Stimulated activated CD4-positive, alpha-beta T cell treated with anti-CD3 and anti-CD28 coated beads, Interleukin-12 subunit alpha, Interleukin-12 subunit beta, amount 100 ng/mL, for 4 hours (primary cell): ENCODE measurements at places on chromosomes 1 and 21.

DNA sequence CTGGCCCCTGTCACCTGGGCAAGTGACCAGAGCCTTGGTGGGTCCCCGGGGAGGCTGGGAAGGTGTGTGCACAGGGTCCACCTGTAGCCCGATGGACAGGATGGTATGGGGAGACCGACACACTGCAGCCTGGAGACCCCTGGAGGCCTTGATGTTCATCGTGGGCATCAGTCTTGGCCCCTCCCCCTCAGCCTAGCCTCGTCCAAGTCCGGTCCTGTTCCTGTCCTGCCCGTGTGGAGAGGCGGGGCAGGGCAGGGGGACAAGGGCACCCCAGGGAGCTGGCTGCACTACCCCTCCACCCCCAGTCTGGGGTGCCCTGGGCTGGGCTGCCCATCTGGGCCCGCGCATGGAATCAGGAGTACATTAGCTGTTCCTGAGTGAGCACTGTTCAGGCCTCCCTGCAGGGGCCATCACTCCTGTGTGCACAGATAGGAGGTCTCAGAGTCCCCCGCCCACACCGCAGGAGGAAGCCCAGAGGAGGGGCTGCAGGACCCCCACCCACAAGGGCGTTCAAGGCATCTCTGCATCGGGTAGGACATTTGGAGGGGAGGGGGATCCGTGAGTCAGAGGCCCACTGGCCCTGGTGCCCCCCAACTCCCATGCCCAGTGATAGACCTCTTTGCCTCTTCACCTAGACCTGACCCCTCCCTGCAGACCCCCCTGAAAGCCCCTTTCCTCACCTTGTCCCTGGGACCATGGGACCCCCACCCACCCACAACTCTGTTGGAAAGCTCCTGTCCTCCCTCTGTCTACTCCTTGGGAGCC lies 63.2 kb downstream of the WNT9A start:
- no peak for DNase-seq

- no peak for DNase-seq
These were observed 168.6 kb upstream of the CSF3R start for GRCh38 chr1:36651176-36651910.

DNA sequence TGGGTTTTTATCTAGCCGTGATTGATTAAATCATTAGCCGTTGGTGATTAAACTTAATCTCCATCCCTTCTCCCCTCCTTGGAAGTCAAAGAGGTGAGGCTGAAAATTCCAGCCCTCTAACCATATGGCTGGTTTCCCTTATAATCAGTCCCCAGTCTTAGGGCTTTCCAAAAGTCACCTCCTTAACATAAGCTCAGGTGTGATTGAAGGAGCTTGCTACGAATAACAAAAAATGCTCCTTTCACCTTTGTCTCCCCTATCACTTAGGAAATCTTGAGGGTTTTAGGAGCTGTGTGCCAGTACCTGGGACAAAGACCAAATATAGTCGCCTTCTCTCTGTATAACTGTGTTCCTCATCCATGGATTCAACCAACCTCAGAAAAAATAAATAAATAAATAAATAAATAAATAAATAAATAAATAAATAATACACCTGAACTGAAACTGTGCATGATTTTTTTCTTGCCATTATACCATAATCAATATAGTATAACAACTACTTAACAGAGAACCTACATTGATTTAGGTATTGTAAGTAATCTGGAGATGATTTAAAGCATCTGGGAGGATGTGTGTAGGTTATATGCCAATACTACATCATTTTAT lies 82.2 kb downstream of the PAPPA2 start:
- no peak for DNase-seq

DNA sequence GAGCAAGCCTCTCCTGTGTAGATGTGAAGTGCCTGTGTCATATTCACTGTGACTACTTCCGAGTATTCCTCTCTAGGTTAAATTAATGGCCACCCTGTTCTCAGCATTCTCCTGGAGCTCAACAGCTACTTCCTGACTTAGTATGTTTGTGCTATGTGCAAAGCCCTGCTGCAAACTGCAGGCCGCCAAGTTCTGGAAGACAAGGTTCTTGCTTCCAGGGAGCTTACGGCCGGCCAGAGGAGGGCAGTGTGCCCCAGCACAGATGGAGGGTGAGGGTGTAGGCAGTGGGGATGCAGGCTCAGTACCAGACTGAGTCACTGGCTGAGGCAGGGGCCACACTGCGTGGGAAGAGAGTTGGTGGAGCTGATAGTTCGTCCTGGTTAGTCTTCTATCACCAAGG lies 43.2 kb downstream of the ELK4 start:
- DNase-seq: no peak

DNA sequence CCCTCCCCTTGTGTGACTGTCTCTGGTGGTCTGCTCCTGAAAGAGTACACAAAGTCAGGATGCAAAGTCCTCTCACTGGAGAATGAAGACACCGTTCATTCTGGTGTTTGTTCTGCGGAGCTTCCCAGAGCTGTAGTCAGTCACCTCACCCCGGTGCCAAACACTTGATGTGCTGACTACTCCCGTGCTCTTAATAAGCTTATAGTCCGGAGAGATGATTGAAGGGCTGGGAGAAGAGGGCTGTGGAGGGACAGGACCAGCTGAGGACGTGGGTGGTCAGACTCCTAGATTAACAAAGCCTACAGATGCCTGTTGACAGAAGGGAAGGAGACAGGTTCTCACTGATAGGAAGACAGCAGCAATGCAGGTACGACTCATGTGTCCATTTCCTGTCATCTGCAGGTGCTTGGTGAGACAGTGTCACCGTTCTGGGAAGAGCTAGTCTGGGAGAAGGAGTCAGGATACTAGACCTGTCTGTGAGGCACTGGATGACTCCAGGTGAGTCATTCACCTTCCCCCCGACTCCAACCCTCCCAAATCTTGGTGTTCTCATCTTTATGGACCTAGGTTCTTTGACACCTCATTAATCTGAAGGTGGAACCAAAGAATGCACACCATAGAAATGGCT lies 40.4 kb upstream of the LRRN2 start:
- DNase-seq: no peak

- DNase-seq: no peak
These were observed 151.7 kb downstream of the SEC16B start for GRCh38 chr1:177817937-177818875.

GRCh38 chr1:50308878-50309277 lies 114.4 kb downstream of the DMRTA2 start:
- DNase-seq: peak; percentile 2

DNA sequence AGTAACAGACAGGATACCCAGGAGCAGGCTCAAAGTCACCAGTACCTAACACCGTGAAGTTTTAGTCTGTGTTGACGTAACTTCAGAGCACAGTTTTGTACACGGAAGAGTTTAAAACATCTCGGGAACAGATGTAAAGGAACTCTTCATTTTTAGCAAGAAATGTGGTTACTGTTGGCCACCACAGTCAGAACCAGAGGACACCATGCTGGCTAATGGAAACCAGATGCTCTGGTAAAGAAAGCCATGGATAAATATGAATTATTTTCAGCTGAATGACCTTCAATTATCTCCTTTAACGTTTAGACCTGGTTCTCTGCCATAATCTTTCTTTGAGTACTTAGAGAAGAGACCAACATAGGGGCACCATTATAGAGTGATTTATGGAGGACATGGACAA lies 115.9 kb downstream of the NTMT2 start:
- no peak for DNase-seq

GRCh38 chr1:85259912-85260274 lies 431 bp upstream of the C1orf52 start:
- no peak for DNase-seq

- no peak for DNase-seq
These were observed 314.9 kb downstream of the ZNF326 start for GRCh38 chr1:90309806-90310205.

DNA sequence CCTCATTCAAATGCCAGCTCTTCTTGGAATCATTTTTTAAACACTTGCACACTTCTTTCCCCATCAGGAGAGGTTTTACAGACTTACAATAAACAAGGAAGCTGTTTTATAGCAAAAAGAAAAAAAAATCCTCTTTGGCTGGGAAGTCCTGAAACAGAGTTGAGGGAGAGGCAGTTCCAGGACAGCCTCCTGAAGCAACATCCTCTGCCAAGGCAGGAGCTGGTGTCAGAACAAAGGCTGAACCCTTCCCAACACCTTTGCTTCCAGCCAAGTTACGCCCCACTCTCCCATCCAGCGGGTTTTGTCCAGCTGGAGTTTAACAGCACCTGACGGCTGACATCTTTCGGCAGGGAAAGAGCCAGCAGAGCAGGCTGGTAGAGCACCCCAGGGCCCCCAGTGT lies 287.8 kb downstream of the RRAGC start:
- no peak for DNase-seq

- no peak for DNase-seq
These were observed 188.5 kb downstream of the PRDM2 start for GRCh38 chr1:13888351-13888986.

DNA sequence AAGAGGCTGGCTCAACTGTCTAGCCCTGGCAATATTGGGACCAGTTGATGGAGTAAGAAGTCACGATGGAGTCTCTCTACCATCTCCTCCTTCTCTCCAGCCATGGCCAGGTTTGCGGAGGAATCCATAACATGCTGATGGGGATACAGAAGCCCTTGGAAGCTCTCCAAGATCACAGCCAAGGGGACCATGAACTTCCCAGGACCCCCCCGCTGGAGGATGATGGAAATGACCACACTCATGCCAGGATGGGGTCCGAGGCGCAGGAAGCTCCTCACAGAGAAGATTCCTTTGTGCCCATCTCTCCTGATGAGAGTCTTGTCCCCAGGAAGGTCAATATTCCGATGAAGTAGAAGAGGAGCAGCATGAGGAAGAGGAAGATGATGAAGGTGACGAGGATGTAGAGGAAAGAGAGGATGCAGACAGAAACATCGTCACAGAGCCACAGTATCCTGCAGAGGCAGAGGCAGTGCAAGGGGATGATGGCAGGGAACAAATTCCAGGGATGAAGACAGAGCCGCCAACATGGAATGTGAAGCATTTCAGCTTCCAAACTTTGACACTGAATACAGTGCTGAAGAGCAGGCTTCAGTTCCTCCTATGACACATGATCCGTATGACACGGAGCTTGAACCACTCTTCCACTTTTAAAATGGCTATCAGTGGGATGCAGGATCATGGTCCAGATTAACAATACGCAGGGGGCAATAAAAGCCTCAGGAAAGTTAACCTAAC lies 57.9 kb upstream of the EDN2 start:
- DNase-seq: no peak

GRCh38 chr1:161139766-161140165 lies 7.3 kb upstream of the DEDD start:
- DNase-seq: no peak

GRCh38 chr1:58590019-58590418 lies 13.0 kb upstream of the TACSTD2 start:
- DNase-seq: no peak

DNA sequence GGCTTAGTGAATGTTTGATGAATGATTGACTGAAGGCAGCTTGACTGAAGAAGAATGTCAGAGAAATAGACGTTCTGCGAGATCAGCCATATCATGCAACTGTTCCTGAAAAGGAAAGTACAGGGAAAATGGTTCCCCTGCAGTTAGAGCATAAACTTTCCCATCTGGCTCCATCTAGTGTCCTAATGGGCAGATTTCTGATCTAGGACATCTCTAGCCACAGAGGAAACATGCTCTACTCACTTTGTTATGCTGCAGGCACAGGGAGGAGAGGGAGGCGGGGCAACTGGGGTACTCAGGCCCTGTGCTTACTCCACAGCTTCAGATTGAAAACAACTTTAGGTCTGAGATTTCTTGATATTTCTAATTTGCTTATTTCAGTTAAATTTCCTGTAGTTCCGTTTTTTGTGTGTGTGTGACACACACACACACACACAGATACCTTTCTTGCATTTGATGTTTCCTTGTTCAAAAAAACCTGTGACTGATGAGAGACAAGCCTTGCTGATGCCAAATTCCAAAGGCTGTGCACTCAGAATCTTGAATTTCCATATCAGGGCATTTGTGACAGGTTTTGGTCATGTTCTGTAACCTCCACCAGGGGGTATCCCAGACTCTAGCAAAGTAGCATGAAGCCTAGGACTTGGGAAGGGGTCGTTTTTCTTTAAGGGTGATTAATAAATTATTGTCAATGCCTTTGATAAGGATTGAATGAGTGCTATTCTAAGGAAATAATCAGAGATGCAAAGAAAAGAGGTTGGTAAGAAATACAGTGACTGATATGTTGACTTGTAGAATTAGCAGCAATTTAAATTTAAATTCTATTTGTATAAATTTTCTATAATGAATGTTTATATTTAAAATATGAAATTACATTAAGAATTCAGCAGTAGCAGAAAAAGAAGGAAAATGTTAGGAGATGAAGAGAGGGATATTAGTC lies 139.7 kb upstream of the BEND5 start:
- no peak for DNase-seq

DNA sequence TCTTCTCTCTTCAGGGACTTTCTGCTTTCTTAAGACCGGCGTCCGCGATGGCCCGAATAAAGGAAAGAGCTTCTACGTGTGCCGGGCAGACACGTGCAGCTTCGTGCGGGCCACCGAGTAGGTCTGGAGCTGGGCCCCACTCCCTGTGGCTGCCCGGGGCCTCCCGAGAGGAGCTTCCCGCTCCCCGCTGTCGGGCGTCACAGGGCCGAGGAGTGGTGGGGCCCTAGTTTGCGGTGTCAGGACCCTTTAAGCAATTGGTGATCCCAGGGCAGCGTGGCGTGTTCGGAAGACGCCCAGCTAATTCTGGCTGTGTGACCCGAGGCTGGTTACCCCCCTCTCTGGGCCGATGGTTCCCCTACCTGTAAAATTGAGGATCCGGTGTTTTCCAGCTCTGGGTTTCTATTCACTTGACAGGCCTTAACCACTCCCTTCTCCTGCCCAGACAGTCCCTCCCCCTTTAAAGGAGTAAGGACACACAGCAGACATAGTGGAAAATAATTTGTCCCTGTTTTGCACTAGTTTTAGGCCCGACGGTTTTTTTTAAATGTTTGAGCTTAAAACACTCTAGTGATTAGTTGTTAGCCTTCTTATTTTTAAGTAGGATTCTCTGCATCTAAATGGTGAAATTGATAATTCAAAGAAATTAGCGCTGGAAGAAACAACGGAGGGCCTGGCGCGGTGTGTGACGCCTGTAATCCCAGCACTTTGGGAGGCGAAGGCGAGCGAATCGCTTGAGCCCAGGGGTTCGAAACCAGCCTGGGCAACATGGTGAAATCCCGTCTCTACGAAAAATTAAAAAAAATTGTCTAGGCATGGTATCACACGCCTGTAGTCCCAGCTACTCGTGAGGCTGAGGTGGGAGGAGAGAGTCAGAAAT lies 553 bp downstream of the TTF2 start:
- DNase-seq: no peak

DNA sequence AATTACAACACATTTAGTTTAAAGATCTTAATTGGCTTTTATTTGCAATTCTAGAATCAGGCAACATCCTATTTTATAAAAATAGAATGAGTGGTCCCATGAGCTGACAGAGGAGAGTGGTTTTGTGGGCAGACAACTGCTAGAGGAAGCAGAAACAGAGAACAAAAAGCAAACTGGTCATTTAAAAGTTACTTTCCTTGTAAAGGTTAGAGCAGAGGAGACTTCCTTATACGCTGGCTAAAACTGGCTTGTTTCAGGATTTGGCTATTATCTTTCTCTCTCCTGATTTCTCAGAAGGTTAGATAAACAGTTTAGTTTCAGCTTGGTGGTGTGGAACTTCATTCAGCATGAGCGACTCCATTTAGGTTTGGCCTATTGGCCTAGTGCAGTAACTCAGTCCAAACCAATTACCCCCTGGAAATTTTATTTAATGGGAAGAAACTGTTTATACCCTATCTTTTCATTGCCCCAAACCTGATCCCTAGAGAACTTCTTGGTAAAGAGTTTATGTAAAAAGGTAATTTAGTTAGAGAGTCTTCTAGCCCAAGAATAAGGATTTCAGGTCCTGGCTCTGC lies 32.2 kb upstream of the IL20 start:
- no peak for DNase-seq
